ENCODE measurements at places on chromosomes 13 and 19.

- no peak for DNase-seq
Measured at GRCh38 chr19:31275068-31275334, 74.2 kb downstream of the TSHZ3 start.

GRCh38 chr13:41365631-41366030 is 54.6 kb downstream of the NAA16 start:
- DNase-seq = no peak

- DNase-seq = no peak
Measured at GRCh38 chr19:3186160-3186688, 494 bp downstream of the NCLN start.

DNA sequence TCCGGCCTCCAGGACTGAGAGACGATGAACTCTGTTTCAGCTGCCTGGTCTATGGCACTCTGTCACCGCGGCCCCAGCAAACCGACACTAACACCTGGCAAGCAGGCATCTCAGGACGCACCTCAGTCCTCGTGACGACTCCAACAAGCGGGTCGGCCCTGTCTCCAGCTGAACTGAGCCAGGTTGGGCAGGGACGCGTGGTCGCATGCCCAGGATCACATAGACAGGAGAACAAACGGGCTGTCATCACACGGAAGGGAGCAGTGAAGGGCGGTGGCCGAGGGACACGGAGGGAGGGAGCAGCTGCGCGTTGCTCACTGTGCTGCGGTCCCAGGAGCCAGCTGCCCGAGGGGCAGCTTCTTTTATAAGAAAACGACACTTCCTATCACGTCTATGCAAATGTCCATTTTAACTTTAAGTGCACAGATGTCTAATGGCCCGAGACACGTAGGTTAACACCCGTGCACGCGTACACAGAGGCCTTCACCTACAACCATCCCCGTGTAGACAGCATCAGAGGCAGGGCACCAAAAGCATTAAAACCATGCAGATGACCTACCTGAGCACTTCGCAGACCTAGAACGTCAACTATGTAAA is 8.9 kb downstream of the SGTA start:
- no peak for DNase-seq

- no peak for DNase-seq
Measured at GRCh38 chr19:18487576-18488402, 34.1 kb downstream of the ELL start.

DNA sequence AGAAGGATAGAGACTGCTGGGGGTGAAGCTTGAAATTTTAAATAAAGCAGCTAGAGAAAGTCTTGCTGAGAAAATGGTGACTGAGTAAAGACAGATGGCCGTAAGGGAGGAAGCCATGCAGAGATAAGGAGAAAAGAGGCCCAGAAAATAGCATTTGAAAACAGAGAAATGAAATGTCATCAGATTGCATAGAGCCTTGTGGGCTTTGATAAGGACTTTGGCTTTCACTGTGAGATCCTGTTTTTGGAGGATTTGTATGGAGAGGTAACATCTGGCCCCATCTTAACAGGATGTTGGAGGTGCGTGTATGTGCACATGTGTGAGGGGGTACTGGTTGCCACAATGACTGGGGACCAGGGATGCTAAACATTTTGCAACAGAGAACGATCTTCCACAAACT is 19.5 kb upstream of the ATP8A2 start:
- no peak for DNase-seq

DNA sequence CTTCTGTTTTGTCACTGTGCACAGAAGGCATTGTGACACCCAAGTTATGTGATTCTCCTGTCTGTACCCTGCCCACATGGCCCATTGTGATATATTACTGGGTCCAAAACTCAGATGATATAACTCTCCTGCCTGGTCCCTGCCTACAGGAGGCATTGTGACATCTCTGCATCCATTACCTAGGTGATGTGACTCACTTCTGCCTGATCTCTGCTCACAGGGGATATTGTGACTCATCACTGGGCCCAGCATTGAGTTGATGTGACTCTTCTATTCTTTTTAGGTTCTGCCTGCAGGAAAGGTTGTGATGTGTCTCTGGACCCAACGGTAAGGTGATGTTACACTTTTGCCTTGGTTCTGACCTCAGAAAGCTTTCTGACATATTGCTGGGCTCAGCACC is 67.9 kb upstream of the ZNF724 start:
- no peak for DNase-seq

DNA sequence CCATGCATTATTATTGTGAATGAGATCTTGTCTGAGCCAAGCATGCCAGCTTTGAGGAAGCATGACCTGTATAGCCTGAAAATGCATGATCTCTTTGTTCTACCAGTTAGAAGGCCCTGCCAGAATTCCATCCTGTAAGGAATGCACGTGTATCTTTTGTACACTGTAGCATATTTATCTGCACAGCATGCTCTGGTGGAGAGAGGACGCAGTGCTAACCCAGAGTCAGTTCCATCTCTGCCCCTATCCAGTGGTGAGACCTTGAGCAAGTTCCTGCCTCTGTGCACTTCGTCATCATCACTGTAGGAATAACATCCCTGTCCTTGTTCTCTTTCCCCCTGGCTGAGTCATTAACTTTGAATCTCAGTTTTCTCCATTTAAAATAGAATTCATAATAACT is 233.8 kb downstream of the SLC7A1 start:
- no peak for DNase-seq

GRCh38 chr19:31000913-31001312 is 348.3 kb downstream of the TSHZ3 start:
- DNase-seq = no peak

DNA sequence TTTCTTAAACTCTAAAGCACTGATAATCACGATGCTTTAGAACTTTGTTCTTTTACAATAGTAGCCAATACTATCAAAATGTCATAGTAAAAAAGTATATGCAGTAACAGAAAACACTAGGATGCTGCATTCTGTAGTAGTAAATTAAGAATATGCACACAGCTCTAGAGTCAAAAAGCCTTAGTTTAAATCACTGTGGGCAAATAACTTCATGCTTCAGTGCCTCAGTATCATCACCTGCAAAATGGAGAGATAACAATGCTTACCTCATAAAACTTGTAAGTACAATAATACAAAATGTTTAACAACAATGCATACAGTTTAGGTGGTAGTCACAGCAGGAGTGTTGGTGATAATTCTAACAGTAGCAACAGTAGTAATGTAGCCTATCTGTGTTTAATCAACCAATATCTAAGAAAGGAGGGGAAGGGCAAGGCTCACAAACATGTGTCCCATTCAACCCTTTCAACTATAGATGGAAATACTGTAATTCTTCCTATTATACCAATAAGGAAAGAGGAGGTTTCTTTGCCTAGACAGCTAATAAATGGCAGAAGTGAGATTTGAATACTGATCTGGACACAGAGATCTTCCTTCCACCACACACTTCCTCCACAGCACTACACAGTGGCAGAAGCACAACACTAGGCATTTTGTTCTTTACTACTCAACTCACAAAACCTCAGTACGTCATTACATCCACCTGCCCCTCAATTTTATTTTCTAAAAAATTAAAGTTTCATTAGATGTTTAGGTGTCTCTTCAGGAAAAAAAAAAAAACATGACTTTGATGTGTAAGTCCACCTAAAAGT is 4.6 kb downstream of the RBM26 start:
- DNase-seq = no peak

DNA sequence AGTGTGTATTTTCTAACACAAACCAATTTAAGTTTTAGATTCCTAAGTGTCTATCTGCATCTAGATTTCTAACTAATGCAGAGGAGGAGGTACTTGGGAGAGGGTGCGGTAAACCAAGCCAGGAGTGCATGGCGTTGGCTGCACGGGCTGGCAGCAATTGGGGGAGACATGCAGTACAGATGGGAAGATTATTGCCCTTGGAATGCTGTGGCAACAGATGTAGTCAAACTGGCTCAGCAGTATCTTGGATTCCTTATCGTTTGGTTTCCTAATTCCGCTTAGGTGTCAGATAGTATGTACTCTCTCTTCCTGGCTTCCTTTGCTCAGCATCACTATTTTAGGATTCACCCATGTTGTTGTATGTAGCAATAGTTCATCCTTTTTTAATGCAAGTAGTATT is 29.4 kb upstream of the STK24 start:
- no peak for DNase-seq

DNA sequence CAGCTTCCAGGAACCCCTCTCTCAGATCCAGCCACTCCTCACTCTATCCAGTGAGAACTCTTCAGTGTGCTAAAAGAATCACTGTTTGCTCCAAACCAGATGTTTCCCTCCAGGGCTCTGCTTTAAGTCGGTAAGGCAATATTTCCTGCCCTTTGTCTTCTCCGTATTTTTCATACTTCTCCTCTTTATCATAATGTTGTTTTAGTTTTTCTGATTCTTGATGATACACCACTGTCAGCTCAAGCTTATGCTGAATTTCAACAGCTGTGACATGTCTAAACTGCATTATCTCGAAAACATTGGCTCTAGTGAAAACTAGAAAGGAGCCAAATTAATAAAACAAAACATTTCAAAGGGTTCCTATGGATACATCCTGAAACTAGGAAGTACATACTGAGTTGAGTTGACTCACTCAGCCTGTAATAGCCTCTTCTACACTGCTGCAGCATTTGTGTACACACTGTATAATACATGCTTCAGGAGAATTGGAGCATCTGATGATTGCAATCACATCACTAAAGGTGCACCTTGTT is 39.8 kb downstream of the GPR180 start:
- DNase-seq = no peak

GRCh38 chr13:41696163-41697003 is 239.0 kb downstream of the RGCC start:
- DNase-seq = peak; percentile 33

DNA sequence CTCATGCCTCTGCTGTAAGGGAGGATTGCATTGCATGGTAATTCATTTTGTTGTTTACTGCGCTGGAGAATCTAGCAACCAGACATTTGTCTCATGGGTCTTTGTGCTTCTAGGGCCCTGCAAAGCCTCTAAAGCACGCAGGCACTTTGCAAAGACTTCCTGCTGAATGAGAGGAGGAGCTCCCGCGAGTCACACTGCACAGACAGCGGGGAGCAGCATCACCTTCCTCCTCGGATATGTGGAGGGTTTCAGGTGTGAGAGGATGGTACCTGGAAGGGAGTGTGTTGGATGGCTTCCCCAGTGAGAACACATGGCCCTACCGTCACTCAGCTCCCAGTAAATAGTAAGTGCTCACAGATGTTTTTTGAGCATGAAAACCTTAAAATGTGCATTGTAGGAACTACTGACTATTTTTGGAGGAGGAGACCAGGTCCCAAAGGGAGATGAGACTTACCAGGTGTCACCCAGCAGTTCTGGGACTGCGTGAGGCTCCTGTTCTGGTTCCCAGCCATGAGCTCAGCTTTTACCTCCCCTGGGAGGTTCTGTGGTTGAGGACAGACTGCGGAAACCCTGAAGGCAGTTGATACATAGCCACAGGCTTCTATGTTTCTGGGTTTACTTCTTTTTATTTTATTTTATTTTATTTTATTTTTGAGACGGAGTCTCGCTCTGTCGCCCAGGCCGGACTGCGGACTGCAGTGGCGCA is 278.0 kb downstream of the FGF9 start:
- no peak for DNase-seq

DNA sequence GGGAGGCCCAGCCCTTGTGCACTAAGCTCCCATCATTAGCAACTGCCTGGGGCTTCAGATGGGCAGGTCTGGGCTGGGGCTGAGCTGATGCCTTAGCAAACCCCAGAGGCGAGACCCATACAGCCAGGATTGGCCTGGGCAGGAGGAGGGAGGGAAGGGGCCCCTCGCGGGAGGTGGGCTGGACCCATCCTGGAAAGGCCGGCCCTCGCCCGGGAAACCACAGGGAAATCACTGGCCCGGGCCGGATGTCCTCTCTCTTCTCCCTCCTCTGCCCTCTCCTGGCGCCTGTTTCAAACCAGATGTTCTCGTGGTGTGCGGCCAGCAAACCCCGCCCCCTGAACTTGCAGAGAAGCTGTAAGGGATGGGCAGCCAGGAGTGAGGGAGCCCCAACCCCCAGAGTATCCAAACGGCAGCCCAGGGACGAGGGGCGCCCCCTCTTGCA is 43.1 kb downstream of the TMEM255B start:
- no peak for DNase-seq

- peak; percentile 60 for DNase-seq
Measured at GRCh38 chr19:49210108-49210900, 52.7 kb downstream of the TRPM4 start.

GRCh38 chr19:57537953-57538547 is 10.9 kb downstream of the ZNF549 start:
- DNase-seq = no peak

GRCh38 chr13:103618151-103618550 is 551.9 kb upstream of the SLC10A2 start:
- DNase-seq = no peak

DNA sequence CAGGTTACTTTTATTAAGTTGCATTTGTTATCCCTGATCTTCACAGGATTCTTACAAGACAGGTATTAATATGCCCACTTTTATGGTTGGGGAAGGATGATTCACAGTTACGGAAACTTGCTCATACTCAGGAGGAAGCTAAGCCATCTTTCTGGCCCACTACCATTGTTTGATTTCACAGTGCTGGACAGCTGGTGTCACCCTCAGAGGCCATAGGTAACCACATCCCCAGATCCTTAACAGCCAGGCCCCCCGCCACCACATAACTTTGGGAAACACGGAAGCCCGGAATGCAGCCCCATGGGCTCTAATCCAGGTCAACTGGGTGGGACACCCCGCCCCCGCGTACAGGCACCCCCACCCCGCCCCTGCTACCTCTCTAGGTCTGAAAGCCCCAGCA is 119.7 kb downstream of the IRS2 start:
- no peak for DNase-seq

DNA sequence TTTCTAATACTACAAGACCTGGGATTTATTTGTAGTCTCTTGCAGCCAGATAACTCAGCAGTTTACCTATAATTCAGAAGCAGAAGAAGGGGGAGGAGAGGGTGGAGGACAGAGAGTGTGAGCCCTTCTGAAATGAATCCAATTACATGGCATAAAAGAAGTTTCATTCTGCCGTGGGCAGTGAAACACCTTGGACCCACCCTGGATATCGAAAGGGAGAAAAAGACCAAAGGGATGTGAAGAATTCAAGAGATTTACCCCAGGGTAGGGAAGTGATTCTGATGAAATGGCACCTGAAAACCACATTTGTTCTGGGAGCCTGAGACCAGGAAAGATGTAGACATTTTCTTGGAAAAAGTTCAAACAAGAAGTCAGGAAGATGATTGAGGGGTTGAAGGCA is 140.9 kb downstream of the NDFIP2 start:
- DNase-seq = no peak

Data from CD14-positive monocyte (primary cell).